ENCODE measurements at places on chromosomes 1 and 21.

DNA sequence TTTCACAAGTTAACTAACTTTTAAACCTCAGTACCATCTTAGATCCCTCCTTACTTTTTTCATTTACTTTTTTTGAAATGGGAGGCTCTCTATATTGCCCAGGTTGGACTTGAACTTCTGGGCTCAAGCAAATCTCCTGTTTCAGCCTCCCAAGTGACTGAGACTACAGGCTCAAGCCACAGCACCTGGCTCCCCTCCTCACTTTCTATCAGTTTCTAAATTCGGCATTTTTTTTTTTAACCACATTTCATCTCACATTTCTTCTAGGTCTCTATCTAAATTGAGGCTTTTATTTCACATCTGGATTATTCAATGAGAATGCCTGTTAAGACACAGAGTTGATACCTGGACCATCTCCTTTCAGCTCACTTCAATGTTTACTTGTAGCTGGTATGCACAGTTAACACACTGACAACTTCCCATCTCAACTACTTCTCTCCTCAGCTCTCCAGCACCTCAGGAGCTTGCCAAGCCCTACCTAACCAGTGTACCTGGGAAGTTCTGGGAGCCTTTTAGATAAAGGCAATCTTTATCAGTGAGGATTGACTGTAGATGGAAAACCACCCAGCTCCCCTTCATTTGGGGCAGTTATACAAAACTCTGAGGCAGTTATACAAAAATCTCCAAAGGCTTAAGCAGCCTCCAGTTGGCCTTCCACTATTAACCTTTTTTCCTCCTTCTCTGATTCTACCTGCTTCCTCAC lies 3.4 kb downstream of the USP33 start:
- DNase-seq = no peak

GRCh38 chr1:201310251-201310985 lies 27.1 kb downstream of the PKP1 start:
- no peak for DNase-seq

- DNase-seq = no peak
These were observed 163.6 kb upstream of the ARHGEF16 start for GRCh38 chr1:3290915-3291314.

DNA sequence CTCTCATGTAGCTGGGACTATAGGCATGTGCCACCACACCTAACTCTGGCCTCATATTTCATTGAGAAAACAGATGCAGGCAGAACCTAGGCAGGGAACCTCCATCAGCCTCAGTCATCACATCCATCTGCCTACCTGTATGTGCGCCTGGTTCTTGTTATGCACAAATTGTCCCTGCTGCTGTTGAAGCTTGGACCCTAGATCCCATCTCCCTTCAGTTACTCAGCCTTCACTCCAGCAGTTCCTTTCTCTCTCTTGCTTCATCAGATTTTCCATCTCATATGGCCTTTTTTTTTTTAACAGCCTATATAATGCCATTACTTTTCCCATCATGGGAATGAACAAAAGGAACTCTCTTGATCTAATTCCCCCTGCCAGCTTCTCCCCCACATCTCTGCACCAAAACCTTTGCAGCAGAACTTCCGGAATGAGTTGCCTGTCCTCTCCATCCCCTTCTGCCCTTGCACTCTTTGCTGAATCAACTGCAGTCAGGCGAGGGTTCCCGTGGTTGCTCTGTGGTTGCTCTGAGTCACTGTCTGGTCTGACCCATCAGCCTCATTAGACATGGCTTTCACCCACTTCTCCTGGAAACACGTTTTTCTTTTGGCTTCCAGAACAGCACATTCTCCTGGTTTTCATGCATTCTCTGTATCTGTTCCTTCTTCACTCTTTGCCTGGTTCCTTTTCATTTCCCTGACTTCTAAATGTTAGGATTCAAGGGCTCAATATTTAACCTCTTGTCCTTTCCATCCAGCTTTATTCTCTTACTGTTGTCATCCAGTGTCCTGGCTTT lies 41.5 kb downstream of the UBE4B start:
- no peak for DNase-seq

GRCh38 chr1:21865943-21866706 lies 54.1 kb downstream of the LDLRAD2 start:
- DNase-seq = no peak

GRCh38 chr1:26168410-26169197 lies at the start of gene C1orf232:
Gene C1orf232 (minus strand): TSS chr1:26168963. CDS start chr1:26168499, 464 bp downstream.
- DNase-seq = peak; percentile 61

- DNase-seq = no peak
These were observed 24.1 kb upstream of the MYCL start for GRCh38 chr1:39925721-39926342.

DNA sequence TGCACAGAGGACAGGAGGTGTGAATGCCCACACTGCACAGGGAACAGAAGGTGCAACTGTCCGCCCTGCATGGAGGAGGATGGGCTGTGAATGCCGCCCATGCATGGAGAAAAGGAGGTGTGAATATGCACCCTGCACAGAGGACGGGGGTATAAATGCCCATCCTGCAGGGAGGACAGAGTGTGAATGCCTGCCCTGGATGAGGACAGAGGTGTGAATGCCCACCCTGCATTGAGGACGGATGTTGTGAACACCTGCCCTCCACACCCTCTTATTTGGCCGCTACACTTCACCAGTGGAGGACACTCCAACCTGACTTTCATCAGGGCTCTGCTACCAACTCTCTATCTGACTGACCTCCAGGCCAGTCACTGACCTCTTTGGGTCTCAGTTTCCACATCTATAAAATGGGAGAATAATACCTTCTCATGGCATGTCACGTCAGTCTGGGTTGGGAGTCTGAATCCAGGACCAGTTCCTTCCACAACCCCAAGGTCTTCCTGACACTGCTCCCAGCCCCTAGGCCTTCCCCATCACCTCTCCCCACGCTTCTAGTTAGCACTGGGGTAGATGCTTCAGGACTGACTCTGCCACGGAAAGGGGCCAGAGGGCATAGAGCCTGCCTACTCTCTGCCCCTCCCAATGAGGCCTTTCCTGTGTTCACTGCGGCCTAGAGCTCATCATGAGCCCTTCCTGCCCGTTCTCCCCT lies 28.4 kb downstream of the ZBTB17 start:
- DNase-seq = no peak

DNA sequence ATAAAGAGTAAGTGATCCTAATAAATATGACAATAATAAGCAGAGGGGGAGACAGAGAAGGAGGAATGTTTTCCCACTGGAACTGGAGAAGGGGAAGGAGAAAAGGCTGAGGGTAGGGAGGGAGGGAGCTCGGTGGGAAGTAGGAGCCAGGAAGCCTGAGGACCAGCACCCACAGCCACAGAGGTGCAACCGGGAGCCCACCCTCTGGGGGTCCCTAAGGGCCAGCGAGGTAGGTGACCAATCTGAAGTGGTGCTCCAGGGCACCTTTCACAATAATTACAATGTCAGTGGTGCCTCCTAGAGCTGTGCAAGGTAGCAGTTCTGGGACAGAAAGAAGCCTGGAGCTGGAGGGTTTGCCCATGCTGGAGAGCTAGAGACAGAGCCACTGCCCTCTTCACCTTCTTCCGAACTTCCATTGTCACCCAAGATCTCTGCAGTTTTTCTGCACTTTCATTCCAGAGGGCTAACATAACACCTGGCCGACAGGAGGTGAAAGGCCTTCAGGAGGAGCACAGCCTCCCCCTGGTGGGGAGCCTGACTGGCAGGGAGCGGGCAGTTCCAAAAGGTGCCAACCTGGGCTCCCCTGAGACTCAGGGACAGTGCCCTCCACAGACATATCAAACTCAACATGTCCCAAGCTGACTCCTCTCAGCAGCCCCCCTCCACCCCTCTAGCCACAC lies 4.1 kb upstream of the AHCYL1 start:
- peak; percentile 41 for DNase-seq

DNA sequence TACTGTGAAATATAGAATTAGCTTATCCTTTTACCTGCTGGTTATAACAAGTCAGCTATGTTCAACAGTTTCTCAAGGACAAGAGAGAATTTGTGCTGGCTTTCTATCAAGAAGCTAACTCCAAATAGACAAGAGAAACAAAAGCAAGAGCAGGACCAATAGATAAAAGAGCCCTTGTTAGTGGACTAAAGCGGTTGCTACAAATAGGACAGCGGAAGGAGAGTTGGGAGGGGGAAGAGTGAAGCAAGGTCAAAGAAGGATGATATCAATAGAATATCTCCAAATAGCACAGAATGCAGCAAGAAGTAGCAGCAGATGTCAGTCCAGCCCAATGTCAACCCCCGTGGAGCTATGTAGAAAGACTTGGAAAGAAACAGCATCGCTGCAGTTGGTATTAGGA lies 53.0 kb upstream of the AKT3 start:
- no peak for DNase-seq

DNA sequence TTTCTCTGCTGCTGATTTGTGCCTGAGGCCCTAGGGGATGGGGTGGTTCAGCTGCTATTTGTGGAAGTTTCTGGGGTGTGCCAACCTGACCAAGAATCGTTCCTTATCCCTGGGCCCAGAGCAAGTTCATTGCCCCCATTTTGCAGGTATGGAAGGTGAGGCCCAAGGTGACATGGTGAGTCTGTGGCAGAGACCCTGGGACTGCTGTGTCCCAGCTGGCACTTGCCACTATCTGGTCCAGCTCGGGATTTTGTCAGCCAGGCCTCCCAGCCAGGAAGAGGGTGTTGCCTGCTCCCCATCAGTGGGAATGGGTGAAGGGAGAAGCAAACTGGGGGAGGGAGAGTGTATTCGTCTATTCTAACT lies 18.9 kb upstream of the LRP8 start:
- DNase-seq = no peak

DNA sequence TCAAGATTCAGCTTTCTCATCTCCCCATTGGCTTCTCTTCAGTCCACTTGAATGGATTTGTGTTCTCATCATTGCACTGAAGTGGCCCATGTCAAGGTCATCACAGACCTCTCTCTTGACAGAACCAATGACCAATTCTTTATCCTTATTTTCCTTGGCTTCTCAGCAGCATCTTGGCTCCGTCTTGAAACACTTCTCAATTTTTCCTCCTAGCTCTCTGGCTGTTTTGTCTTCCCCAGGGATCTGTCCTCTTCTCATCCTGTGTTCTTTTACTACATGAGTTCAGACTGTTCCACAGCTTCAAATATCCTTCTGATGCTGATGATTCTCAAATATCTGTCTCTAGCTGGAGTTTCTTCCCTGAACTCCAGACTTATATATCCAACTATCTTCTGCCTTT lies 78.6 kb downstream of the COLGALT2 start:
- no peak for DNase-seq

- DNase-seq = no peak
These were observed 38.3 kb downstream of the STUM start for GRCh38 chr1:226586650-226587422.

GRCh38 chr1:193799948-193800690 lies 613.7 kb upstream of the B3GALT2 start:
- no peak for DNase-seq

DNA sequence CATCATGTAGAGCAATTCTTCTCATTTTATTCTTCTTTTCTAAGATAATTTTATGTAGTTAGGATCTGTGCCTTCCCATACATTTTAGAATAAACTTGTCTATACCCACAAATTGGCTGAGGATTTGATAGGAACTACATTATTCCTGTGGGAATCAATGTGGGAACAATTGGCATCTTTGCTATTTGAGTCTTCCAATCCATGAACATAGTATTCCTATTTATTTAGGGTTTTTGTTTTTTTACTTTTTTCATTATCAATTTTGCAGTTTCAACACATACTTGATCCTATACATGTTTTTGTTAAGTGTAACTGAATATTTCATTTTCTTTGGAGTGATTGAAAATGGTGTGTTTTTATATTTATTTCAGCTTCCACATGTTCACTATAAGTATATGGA lies 8.1 kb upstream of the WNT9A start:
- DNase-seq = no peak
